ENCODE measurements at places on chromosomes 11 and 22.

- DNase-seq = no peak
Observed at GRCh38 chr11:128496692-128497060, 90.7 kb downstream of the ETS1 start.

DNA sequence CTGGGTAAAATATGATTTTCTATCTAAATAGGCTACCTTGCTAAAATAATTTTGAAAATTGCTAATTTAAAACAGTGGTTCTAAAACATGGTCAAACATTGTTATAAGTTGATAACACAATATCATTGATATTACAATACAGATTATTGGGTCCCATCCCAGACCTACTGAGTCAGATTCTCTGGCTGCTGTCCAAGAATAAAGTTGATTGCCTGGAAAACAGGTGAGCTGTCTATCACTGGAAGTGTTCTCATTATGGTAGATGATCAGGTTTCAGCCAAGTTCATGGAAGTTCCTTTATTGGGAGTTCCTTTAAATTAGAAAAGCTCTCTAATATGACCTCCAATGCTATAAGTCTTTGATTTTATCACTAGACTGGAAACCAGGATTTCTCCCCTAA, 52.3 kb downstream of the SC5D start:
- DNase-seq = no peak

DNA sequence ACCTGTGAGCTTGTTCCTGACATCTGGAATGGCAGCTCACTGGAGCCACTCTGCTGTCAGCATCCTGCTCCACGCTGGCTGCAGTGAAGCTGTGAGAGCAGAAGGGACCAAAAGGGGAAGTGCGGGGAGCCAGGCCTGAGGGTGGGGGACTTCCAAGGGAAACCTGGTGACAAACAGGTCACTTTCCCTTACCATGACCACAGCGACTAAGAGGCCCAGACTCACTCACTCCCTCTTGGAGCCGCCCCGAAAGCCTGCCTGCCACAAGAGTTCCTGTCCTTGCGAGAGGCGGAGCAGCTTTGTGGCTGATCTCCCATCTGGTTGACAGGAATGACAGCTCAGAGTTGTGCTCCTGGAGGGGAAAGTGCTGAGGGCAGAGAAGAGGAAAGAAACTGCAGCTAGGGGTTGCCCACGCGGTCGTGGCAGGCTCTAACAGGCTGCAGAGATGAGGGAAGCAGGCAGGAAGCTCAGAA, 183.8 kb upstream of the NTM start:
- DNase-seq = no peak

DNA sequence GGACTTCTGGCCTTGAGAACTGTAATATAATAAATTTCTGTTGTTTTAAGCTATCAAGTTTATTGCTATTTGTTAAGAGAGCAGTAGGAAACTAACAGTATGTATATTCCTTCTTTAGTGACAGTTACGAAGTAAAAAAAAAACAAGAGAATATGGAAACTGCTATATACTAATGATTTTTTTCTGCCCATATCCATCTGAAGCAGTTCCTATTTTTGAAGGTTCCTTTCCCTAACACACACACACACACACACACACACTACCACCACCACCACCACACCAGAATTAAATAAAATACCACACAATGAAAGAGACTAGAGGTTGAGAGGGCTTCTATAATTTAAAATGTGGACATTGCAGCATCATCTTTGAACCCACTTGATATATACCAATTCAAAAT, 44.4 kb upstream of the CARD18 start:
- DNase-seq = no peak

DNA sequence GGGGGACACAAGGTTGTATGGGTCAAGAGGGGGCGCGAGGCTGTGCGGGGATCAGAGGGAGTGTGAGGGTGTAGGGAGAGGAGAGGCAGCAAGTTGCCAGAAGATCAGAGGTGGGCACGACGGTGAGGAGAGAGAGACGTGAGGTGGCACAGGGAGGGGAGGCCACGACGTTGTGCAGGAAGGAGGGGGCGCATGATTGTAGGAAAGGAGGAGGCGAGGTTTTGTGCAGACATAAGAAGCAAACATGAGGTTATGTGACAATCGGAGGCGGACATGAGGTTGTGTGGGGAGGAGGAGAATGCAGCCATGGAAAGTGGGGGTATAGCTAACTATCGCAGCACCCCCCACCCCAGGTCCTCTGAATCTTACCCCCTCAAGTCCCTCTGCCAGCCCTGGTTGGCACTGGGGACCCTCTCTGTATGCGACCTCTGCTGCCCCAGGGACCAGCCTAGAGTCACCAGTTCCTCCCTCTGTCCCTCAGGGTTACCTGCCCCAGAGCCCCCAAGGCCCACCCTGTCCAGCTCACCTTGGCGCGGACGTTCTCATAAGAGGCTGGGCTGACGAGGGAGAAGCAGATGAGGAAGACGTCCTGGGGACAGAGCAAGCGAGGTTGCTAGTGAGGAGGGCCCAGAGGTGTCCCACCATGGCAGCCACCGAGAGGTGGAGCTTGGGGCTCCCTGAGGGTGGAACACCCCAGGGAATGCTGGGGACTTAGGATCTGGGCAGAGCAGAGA, 12.5 kb downstream of the RAC2 start:
- DNase-seq = no peak

- DNase-seq = no peak
Observed at GRCh38 chr11:74672956-74673692, 58.1 kb downstream of the CHRDL2 start.

GRCh38 chr22:37378642-37379058, 48.6 kb downstream of the ELFN2 start:
- DNase-seq = no peak
